T-helper 1 cell (primary cell): ENCODE measurements at places on chromosomes 3 and 15.

DNA sequence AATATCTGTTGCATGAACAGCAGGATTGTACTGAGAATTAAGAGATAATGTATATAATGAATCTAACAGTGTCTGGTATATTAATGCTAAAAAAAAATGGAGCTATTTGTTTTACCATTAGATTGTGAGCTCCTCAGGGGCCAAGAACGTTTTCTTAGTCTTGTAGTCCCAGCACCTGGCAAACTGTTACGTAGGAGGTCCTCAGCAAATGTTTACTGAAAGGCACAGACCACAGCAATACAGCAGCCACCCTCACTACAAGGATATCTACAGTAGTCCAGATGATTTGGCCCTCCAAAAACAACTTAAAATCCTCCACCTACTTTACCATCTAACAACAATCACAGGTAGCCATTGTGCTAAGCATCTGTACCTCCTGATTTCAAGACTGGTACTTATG is 59.7 kb downstream of the MSL2 start:
- no peak for DNase-seq

DNA sequence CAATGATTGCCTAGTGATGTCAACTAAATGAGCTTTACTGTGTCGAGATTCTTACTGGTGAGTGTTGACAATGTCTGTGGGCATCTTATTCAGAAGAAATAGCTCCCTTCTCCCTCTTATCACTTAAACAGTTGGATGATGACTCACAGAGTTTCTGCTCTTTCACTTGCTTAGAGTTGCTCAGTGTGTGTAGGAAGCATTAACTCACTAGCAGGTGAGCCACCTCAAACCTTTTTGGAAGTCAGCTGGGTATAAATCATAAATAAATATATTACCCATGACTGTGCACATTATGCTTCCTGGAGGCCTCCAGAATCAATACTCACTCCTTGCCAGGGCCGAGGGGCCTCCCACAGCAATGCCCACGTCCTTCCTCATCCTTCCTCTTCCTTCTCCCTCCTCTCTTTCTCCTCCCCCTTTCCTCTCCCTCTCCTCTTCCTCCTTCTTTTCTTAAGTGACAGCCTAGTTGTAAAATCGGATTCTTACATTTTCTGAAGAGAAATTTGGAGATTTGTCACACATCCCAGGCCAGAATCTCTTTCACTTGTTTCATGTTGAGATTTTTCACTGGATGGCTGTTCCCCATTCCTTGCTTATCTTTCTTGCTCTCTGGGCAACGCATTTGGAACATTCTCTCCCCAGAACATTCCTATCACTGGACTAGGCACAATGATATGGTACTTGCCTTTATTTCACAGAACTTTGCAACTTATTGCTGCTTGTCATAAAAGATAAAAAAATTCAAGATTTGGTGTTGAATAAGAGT is 17.5 kb downstream of the SHC4 start:
- DNase-seq, result peak; percentile 18

GRCh38 chr3:155402656-155403055 is 109.2 kb upstream of the STRIT1 start:
- no peak for DNase-seq

- no peak for DNase-seq
These were observed 2.5 kb downstream of the SLC22A13 start for GRCh38 chr3:38268087-38268486.

- DNase-seq, result no peak
These were observed 27.6 kb upstream of the VILL start for GRCh38 chr3:37963016-37963415.

DNA sequence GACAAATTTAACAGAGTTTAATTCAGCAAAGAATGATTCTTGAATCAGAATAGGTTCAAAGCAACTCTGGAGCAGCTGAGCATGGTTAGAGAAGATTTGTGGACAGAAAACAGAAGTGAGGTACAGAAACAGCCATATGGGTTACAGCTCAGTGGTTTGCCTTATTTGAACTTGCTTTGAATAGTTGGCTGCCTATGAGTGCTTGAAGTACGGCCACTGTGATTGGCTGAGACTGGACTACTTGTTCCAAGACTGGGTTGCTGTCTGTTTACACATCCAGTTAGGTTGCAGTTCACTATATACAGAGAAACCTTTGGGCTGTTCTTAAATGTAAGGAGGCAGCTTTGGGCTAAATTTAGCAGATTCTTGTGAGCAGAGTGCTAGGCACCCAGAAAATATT is 79.4 kb upstream of the CADPS start:
- DNase-seq, result no peak
